ENCODE measurements at places on chromosomes 7 and 10.

GRCh38 chr10:70804421-70804808, 11.3 kb upstream of the SGPL1 start:
- no peak for DNase-seq

DNA sequence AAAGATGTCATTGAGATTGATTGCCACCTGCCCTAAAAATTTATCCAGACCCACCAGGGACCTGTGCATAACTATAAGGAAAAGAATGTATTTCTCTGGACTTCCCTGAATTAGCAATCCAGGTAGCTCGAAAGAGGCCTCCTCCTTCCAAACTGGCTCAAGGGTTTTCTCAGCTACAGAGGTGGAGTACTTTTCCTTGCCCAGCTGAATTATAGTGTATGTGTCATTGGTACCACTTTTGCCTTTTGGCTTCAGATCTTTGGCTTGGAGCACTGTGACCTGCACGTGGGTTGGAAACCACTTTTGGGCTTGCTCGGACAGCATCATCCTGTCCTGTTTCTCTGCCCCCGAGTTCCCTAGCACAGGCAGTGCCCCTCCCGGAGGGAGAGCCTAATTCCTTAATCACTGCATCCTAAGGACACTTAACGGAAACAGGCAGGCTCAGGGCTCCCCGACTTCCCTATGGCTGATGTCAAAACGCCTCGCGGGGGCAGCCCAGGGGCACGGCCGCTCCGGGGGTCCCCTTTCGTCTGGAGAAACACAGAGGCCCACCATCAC, 825 bp downstream of the RAB11FIP2 start:
- DNase-seq, result no peak

DNA sequence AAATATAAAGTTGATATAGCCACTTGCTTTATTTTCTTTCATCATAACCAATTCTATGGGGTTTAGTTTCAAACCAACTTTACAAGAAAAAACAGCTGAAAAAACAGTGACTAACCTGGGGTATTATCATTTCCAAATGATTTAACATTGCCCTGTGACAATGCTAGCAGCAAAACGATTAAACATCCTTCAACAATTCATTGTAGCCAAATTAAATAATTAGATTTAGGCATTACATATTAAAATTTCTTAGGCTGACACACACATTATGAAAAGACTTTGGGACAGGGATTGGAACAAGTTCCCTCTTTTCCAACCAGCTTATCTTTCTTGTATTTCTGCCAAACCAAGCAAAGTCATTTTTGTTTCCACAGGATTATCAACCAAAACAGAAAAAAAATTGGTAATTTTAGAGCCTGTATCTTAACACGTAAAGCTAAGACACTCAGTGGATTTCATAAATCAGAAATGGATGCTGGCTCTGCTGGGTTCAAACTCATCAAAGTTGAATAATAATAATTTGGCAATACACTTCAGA, 84.0 kb downstream of the SEMA3D start:
- no peak for DNase-seq

- no peak for DNase-seq
Observed at GRCh38 chr7:46713868-46714596, 793.0 kb upstream of the IGFBP3 start.

DNA sequence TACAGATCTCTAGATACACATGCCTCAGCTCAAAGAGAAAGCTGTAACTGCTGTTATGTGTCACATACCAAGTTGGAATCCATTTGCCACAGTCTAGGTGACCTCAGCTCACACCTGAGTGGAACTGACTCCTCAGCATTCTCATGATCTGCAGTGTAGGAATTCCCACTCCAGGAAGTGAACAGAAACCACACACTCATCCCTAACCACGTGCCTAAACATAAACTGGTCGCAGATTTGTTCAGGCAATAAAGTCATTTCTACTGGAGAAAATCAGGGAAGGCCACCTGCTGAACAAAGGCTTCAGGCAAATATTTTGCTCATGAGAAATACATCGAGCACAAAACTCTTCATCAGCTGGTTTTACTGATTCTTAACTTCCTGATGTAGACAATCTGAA, 23.0 kb upstream of the ZMYND11 start:
- DNase-seq, result no peak

DNA sequence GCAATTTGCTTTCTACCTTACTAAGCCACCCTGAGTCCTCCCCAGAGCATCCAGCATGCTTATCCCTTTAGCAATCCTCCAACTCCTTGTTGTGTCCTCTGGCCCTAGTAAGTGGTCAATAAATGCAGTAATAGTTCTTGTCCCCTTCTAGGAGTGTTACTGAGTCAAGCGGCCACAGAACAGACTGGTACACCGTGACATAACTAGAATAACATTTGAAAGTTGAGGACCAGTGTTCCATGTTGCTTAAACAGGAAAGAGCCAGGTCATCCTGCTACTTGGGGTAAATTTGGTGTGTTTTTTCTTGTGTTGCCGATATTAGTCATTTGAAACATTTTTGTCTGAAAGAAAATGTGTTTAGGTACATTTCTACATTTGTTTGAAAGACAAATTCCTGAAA, 4.8 kb upstream of the CDK6 start:
- DNase-seq, result no peak

DNA sequence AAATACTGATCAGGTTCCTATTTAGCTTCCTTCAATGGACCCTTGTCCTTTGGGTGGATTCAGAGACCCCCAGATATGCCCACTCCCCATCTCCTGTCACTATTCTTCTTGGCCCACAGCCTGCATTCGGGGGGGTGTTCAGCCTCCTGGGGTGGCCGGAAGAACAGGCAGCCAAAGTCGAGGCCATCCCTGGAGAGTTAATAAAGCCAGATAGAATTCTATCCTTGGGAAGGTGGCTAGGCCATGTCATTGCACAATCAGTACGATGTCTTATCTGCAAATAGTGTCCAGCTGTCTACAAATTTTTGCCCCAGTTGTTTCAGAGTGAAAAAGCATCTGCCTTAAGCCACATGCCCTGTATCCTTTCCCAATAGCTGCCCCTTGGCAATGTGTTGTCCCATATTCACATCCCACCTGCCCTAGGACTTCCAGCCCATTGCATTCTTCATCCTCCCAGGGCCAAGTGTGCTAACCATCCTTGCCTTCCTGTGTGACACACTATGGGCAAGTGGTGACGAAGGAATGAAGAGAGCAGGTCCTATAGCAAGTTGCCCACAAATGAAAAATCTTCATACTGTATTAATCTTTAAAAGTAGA, 9.9 kb upstream of the FAM107B start:
- no peak for DNase-seq

- no peak for DNase-seq
Observed at GRCh38 chr7:55366461-55367070, 1.4 kb downstream of the LANCL2 start.

DNA sequence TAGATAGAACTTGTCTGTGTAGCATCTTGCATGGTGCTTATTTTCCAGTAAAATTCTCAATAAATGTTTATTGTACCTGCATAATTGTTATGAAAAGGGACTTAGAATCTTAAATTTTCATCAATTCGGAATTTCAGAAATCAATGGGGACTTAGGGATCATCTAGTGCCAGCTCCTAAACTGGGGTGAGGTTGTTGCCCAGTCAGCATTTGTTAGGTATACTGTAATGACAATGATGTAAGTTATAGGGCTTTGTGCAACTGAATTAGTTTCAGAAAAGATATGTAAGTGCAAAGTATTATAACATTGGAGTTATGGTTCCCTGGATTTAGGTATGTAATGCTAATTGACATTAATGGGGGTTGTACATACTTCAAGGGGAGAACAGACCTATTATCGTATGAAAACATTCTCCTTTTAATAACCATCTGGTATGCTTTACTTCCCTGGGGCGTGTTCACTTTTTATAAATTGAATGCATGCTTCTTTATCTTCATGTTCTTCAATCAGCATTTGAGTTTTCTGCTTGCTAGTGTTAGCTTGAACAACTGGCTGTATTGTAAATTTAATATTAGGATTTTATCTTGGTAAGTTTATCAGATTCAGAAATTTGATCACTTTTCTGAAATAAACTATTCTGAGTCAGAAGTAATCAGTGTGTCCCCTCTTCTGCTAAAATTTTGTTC, 270.3 kb downstream of the BBS9 start:
- DNase-seq, result no peak

DNA sequence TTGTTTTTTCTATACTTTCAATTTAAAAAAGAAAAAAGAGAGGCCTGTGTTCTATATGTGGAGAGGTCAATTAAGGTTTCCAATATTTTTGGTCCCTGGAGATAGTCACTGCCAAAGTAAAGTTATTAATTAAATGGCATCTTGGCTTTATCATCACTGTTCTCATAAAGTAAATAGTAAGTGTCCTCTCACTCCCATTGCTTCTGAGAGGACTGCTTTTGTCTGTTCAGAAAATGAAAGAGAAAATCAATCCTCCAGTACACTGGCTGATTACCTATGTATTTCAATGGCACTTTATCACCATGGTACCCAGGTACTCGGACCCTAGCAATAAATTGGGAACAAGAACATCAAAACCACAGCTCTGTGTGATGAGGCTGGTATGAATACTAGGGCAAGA, 94.0 kb downstream of the RNLS start:
- no peak for DNase-seq

DNA sequence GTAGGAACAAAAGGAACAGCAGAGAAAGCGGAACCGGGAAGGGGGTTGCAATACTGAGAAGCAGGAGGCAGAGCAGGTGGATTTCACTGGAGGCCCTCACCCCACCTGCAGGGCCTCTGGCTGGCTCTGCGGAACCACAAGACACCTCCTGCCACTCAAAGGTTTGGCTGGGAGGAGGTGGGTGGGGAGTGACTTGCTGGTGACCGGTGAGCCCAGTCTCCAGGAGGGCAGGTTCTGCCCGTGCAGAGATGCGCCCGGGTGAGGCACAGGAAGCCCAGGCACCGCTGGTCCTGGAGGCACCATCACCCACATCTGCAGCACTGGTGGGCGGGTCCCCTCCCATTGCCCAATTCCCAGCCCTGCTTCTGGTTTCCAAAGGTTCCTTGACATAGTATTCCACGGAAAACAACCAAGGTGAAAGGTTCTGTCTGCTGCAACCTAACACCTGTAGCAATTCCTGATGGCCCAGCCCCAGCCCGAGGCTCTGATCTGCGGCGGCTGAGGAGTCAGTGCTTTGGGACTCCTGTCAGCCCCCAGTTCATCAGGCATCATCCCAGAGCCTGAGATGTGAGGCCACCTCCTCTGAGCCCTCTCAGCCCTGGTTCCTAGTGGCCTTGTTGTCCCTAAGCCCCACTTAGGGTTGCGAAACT, 64.4 kb downstream of the CALML3 start:
- no peak for DNase-seq
